ENCODE measurements at places on chromosomes 16 and 17.

GRCh38 chr16:65779201-65779600 is 587.3 kb upstream of the CDH5 start:
- no peak for DNase-seq

DNA sequence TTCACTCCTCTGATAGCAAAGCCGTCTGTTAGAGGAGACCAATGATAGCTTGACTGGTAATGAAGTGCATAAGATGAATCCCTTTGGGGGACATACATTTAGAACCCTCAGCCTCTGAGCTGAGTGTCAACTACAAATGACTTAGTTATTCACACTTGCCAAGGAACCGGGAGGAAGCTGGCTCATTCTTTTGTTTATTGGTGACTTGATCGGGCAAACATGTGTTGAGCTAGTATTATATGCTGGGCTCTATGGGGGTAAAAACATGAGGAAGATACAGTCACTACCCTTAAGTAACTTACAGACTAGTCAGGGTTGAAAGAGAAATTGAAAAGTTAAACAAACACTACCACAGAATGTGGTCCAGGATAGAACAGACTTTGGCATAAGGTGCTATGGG is 3.0 kb downstream of the CCL16 start:
- DNase-seq = no peak

DNA sequence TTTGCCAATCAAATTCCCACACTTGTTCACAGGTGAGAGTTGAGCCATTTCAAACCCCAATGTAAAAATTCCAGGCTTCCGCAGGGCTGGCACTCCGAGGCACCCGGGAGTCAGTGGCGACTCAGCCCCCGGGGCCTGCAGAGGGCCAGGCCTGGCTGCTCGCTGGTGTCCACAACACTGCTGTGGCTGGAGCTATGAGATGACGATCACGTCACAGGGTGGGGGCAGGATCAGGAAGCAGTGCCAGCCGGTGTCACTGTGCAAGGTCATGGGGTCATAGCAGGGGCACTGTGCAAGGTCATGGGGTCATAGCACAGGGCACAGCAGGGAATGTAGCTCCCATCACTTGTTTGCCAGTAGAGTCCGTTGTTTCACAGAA is 7.8 kb downstream of the VPS4A start:
- no peak for DNase-seq

DNA sequence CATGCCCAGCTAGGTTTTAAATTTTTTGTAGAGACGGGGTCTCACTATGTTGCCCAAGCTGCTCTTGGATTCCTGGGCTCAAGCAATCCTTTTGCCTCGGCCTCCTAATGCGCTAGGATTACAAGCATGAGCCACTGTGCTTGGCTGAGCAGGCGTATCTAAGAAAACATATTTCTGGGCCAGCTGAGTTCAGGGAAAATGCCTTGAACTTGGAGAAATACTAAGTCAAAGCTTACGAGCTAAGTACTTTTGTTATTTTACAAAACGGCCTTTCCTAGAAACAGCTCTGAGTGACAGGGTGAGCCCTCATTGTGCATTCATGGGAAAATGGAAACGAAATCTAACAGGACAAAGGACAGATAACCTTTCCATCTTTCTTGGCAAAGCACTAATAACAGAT is 24.7 kb downstream of the DNAI2 start:
- no peak for DNase-seq

GRCh38 chr16:58652741-58653140 is 23.1 kb upstream of the CNOT1 start:
- DNase-seq = no peak

GRCh38 chr16:66272461-66272860 is 94.0 kb upstream of the CDH5 start:
- DNase-seq = no peak

DNA sequence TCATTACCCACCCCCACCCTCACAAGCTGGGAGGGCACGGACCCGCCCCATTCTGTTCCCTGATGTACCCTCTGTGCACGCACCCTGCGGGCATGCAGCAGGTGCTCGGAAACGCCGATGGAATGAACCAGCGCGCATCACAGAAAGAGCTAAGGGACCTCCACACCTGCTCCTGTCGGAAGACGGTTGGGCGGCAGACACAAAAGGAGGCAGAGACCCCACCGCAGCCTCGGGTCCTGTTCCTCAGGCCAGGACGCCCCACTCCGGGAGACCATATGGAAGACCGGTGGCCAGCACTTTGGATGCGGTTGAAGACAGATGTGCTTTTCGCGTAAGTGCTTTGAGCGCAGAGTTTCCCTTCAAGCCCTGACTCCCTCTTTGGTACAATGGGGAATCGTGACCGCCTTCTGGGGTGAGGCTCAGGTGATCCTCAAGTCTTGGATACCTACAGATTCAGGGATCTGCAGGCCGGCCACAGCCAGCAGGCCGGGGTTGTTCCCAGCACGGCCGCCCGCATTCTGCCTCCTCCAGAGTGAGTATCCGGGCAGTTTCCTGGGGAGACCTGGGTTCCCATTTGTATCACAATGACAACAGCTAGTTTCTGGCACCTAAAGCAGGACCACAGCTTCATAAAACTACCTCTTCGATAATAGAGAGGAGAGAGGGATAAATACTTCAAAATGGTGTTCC is 123.1 kb downstream of the FOXL1 start:
- no peak for DNase-seq
